ENCODE measurements at places on chromosomes 5 and 9.

GRCh38 chr9:33659921-33660320, 135.4 kb upstream of the PRSS3 start:
- no peak for DNase-seq

DNA sequence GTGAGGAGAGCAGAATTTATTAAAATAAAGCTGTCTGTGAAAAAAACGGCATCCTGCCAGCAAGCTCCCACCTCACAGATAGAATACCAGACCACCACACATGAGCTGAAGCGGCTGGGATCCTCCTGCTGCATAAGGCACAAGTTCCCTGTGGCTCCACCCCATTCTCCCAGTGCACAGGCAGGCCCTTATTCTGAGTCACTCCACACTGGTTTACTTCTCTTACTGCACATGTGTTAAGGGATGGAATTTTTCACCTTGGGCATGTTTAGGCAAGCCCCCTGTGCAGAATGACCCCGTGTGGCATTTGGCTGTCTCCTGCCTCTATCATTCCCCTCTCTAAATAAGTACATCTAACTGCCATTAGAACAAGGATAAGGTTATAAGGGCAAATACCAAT, 115.0 kb upstream of the ELAVL2 start:
- no peak for DNase-seq

DNA sequence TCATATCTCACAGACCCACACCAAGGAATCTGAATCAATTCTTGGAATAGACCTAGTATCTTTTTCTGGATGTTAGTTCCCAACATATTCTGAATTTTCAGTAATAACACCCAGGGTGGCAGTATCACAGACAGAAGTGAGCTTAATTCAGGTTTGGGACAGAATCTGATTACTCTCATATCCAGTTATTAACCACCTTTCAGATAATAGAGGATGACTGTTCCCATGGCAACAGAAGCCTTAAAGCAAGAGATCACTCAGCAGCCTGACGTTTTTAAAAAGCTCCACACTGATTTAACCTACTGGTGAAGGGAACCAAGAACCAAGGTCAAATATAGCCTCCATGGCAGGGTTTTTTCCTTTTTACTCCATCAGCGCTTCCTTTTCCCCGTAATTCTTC, 68.4 kb downstream of the ACTBL2 start:
- DNase-seq = no peak

DNA sequence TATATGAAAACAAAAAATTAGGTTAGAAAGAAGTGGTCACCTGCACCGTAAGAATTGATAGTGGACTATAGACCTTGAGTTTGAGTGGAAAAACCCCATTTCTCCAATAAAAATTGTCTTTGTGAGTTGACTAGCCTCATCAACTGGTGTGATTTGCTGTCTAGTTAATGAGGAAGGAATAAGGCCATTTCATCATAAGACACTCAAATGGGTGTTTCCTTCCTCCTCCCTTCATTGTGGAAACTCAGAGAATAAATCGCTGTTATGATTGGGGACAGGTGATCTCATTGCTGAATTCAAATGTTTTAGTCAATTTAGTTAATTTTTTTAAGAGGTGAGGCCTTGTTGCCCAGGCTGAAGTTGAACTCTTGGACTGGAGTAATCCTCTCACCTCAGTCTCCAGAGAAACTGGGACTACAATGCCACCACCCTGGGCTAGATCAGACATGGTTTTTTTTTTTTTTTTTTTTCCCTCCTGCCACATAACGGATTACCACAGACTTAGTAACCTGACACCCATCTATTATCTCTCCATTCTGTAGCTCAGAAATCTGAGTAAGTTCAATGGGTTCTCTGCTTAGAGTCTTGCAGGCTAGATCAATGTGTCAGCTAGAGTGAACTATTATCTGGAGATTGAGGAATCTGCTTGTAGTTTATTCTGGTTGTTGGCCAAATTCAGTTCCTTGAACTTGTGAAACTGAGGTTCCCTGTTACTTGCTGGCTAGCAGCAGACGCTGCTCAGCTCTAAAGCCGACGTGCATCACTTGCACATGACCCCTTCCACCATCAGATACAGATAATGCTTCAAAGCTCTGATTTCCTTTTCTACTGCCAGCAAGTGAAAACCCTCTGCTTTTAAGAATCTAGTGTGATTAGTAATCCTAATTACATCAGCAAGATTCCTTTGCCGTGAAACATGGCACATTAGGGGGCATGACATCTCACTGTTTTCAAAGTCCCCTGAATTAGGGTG, 663.8 kb upstream of the CDH9 start:
- DNase-seq = peak; percentile 45

- DNase-seq = no peak
Measured at GRCh38 chr5:149337736-149338135, 7.6 kb upstream of the GRPEL2 start.

DNA sequence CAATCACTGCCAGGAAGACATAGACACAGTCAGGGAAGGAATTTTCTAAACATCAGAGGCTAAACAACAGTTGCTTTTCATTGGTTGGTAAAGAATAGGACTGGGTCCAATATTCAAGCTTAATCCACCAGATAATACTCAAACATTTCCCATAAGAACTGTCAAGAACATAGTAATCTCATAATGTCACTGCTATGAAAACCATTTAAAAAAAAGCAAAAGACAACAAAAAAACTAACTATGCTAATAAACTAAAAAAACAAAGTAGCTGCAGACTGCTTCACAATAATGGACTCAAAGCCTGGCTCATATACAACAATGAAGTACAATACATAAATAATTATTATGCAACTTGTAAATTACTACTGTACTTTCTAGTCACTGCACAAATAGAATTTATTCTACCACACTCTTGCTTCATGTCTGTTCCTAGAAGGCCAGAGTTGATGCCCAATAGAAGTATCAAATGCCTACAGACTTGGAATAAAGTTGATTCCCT, 148.7 kb downstream of the MLLT3 start:
- no peak for DNase-seq

DNA sequence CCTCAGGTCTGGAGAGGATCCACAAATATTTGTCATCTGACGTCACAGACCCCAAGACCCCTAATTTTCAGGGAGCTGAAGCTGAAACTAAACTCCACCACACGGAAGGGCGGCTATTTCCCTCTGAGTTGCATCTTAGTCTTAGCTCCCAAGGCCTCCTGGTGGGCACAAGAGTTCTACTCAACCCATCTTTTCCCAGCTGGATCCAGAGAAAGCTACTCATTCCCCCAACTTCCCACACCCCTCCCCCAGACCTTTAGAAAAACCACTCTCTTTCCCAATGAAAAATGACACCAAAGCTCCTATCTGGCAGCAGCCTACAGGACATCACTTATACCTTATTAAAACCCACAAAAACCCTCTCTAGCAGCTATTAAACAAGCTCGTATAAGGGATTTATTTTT, 67.1 kb upstream of the SLC1A1 start:
- no peak for DNase-seq

GRCh38 chr5:112735702-112736101, 2.0 kb upstream of the APC start:
- no peak for DNase-seq

DNA sequence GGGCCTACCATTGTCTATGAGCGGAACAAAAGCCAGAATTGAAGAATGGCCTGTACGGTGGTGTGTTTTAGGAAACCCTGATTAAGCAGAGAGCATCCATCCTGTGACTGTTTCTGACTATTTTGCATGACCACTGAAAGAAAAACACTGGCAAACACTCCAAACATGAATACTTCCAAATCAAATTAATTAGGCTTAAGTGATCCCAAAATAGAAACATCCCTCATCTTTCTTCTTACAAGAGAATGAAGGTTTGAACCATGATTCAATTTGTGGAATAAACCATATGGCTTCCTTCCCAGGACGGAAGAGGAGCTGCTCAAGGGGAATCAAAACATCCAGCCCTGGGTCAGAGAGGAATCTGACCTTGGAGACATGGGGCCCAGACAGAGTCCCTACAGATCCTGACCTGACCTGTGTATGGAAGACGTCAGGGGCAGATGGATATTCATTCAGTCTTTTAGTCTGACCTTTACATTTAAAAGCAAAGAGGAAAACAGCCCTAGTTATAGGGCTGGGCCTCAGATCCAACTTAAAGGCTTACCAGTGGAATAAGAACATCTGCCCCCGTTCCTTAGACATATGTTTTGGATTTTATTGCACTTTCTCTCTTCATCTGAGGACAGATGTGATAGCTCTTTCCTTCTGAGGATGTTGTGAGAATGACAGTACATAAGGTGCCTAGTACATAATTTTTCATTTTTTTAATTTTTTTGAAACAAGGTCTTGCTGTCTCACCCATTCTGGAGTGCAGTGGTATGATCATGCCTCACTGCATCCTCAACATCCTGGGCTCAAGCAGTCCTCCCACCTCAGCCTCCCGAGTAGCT, 17.6 kb upstream of the RECK start:
- DNase-seq = no peak

GRCh38 chr5:59198365-59198764, 615.5 kb downstream of the RAB3C start:
- DNase-seq = no peak

- DNase-seq = peak; percentile 48
Measured at GRCh38 chr9:127503947-127504886, 52.9 kb downstream of the LRSAM1 start.

- peak; percentile 64 for DNase-seq
Measured at GRCh38 chr5:10583663-10584572, 20.0 kb downstream of the ANKRD33B start.
